ENCODE measurements at places on chromosomes 4 and X. TPM values are rescaled to one million over a fixed set of nuclear protein-coding genes. Genes with fewer than 3 reads are reported as not detected.

PWWP3B gene
- total RNA-seq: 0.93 TPM

PRRG1 gene
- 10.8 TPM for total RNA-seq

AMER1 gene
- 5.7 TPM for total RNA-seq

EGFL6 gene
- 0.19 TPM for total RNA-seq

CXorf58 gene
- total RNA-seq: not detected

NXF2 gene
- total RNA-seq: not detected

DSPP gene
- not detected for total RNA-seq

SLC10A4 gene
- not detected for total RNA-seq

TBC1D8B gene
- total RNA-seq: 9.2 TPM

RNF212 gene
- 4.0 TPM for total RNA-seq

COL25A1 gene
- total RNA-seq: 1.0 TPM

PARM1 gene
- total RNA-seq: 94.5 TPM

ASMT gene
- 0.97 TPM for total RNA-seq

ACE2 gene
- total RNA-seq: 1.6 TPM
